ENCODE measurements at places on chromosomes 3 and 15.

DNA sequence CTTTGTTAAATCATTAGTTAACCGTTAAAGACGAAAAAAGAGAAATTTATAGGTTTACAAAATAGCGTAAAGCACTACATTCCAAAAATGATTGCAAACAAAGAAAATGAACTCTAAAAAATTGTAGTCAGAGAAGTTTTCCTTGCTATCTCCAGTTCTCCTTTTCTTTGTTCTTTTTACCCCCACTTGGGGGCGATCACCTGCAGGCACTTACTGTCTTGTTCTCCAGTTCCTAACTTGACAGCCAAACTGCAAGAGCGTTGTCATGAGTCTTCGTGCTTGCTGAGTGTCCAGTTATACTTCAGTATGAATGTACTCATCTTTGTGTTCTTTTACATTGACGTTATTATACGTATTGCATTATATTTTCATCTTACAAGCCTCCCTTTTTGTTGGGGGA lies 54.5 kb downstream of the CHD2 start:
- DNase-seq = no peak

DNA sequence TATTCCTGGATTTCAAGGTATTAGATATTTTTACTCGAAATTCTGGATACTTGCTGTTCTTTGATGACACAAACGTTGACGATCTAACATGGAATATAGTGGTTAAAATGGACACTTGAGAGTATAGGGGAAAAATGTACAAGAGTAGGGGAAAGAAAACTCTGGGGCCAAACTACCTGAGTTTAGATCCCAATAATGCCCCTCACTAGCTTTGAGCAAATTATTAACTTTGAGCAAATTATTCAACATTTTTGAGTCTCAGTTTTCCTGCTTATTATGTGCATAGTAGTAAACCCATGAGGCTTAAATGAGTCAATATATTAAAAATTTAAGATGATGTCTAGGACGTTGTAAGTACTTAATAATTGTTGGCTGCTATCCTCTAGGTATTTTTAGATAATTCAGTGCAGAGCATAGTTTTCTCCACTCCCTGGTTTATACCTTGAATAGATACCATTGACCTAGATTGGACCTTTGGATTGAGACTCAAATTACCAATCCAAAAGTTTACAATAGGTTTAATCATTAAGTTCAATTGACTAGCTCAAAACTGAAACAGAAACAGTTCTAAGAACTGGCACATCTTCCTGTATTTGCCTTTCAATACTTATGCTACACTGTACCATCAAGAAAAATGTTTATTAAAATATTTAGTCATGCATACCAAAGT lies 4.5 kb downstream of the ADGRG7 start:
- DNase-seq = no peak

GRCh38 chr3:43782541-43782940 lies 91.8 kb downstream of the ABHD5 start:
- no peak for DNase-seq

DNA sequence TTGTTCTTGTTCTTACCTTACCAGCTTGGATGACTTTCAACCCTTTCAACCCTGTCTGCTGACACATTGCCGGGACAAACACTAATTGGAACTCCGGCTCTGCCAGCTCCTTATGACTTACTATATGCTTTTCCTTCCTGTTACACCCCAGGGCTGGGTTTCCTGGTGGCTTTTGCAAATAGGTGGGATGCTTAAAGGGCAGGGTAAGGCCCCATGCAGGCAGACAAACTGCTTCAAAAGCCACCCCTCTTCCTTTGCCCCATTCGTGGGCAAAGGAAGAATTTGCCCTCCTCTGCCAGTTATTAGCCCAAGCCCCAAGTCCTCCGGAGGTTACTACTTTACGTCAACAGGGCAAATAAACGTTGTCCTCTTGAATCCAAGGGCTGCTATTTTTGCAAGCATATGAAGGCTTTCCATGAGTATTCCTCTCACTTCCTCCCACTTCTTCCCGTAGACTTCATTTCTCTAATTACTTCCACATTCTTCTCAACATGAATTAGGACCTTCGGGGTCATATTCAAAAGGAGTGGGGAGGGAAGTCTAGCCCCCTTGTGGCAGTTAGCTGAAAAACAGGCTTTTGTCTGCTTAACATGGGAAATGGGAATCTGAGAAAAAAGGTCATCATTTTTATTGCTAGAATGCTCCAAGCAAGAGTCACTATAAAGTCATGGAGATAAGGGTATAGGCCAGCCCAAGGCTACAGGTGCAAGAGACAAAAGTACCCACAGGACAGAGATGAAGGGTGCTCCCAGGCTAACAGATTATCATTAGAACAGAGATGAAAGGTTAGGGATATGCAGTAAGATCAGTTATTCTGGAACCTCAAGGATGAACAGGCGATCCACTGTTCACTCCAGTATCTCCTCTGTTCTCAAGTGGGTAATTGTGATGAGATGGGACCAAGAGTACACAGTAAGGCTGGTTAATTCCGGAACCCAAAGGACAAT lies 56.3 kb upstream of the FSTL1 start:
- DNase-seq = no peak

- no peak for DNase-seq
Observed at GRCh38 chr3:146581080-146581601, 24.0 kb downstream of the PLSCR5 start.

DNA sequence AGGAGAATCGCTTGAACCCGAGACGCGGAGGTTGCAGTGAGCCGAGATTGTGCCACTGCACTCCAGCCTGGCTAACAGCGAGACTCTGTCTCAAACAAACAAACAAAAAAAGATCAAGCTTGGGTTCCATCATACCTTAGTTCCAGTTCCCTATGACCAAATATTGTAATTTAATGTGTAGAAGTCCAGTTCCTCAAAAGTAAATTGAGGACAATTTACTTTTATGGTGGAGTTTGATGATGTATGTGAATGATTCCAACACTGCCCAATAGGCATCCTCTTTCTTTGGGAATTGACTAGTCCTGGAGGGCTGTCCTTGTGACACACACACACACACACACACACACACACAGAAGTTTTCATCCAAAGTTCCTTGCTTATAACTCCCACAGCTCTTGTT lies 2.8 kb upstream of the PKM start:
- no peak for DNase-seq

DNA sequence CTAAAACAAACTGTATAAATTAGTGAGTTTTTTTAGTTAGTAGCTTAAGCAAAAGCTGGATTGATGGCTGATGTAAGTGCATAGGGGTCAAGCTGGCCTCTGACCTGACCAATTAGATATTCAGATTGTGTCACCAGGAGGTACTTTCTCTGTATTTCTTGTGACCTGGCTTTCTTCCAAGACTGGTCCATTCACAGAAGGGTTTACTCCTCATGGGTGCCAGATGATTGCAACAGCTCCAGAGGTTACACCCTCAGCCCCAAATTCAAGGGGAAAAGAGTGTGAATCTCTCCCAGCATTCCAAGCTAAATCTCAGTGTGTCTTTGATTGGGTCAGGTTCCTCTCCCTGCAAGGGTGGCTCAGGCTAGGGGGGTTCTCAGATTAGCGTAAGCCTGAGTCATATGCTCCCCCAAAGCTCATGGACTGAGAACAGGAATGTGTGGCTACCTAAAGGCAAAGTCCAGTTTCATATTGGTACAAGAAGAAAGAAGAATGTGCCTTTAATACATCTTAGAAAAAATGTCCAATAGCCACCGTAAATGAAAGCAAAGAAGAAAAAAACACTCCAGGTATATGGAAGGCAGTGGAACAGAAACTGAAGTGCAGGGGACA lies 16.5 kb downstream of the PML start:
- no peak for DNase-seq

DNA sequence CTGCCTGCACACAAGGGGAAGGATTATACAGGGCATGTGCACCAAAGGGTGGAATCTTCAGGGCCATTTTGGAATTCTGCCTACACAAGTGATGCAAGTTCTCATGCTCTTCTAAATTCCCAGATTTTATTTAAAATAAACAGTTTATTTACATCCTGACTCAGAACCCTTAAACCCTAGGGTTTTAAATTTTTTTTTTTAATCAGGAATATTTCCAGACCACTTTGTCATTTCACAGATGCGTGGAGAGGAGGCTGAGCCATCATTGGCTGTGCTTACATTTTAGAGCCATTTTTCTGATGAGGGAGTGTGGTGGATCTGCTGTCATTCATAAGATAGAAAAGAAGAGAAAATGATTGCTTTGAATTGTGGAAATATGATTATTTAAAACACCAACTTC lies 65.2 kb upstream of the MNS1 start:
- DNase-seq = no peak

DNA sequence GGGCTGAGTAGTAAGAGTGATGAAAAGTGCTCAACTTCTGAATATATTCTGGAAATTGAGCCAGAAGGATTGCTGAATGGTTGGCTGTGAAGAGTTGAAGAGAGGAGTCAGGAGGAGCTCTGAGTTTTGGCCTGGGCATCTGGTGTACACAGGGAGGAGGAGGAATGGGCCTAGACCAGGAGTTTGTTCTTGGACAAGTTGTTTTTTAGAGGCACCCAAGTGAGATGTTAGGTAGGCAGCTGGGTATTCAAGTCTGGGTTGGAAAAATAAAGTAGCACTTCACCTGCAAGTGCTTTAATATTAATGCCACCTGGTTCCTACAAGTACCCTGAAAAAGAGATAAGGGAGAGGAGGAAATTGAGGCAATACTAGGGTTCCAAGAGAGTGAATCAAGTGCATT lies 14.7 kb downstream of the BSN start:
- DNase-seq = no peak

- no peak for DNase-seq
Observed at GRCh38 chr3:99833617-99834205, 16.0 kb downstream of the CMSS1 start.

GRCh38 chr15:75199357-75199940 lies 2.2 kb upstream of the C15orf39 start:
- no peak for DNase-seq

GRCh38 chr15:40567111-40567510 lies 2.0 kb upstream of the RPUSD2 start:
- DNase-seq = no peak

DNA sequence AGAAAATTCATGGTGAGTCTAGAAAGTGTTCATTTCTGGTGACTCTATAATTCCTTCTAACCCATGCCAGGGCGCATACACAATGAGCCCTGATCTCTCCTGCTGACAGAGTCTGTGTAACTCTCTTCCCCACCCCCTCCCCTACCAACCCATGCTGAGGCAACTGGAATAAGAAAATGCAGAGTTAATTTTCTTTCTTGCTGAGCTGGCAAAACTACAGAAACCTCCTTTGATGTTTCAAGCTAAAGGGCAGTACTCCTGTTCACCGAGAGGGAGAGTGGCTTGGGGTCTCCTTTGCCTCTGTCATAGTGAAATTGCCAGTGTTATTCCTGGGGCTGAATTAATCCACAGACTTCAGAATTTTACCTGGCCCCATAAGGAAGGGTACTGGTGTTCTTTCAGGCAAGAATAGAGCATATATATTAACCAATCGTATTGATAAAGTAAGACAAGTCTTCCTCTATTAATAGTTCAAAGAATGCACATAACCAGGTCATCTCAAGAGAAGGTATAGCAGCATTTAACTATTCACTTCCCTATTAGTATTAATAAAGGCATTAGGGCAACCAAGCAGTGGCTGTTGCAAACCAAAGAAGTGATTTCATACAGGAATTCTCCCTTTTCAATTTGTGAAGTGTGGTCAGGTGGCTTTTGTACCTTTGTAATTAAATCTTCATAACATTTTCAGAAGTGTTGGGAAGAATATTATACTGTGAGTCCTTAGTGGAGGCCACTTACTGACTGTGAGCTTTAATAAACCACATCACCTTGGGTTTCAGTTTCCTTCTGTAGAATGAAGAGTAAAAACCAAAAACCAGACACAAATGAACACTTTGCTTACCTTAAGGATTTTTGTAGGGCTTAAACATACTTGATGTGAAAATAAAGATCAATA lies 4.1 kb downstream of the GAP43 start:
- DNase-seq = no peak

GRCh38 chr3:73827725-73828211 lies 203.0 kb upstream of the PDZRN3 start:
- DNase-seq = no peak

DNA sequence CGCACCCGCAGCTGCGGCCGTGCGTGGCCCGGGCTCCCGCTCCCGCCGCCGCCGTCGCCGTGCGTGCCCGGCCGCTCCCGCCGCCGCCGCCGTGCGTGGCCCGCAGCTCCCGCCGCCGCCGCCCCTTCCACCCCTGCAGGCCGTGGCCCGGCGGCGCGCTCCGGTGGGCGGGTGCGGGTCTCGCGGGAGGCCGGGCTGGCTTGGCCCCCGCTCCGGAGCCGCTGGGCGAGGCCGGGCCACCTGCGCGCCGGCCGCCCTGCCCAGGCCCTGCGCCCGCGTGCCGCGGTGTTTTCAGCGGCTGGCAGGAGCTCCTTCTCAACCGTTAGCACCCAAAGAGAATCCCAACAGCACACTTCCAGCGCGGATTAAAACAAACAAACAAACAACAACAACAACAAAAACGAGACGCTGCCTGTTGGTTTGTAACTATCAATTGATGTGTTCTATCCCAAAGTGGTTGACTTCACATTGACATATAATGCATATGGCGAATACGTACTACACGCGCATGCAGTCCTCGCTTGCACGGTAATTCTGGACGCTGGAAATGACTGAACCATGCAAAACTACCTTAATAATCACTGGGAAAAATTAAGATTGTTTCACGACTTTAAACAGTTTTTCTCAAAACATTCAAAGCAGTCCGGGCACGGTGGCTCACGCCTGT lies 113.7 kb upstream of the GOLGA8J start:
- no peak for DNase-seq

DNA sequence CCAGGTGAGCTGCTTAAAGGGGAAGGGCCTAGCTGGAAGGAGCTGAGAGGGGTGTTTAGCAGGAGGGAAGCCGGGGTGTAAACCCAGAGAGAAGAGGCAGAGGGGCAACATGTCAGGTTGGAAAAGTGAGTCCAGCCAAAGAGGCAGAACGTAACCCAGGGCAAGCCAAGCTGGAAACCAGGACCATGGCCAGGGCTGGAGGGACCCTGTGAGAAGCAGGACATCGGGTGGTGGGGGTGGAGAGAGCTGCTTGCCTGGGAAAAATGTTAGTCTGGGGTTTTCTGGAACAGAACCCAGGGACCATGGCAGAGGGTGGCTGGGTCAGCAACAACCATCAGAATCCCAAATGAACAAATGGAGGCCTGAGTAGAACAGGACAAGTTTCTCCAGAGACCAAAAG lies 32.6 kb downstream of the SEMA5B start:
- DNase-seq = no peak

- DNase-seq = no peak
Observed at GRCh38 chr3:60355825-60356224, 895.4 kb downstream of the FHIT start.

DNA sequence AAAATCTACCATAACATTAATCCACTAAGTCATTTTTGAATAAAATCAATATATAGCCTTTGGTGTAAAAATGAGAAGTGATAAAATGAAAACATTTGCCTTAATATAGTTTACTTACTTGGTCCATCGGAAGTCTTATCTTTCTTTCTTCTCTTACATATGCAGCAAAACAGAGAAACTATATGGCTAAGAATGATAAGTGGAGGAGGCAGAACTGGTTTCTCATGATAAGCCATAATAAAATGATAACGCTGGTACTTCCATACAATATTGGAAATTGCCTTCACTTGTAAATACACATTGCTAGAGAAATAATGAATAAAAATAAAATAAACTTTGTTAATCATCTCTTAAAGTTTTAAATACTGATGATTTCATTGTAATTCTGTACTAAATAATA lies 47.8 kb upstream of the USP50 start:
- no peak for DNase-seq

GRCh38 chr3:55484801-55485791 lies 2.0 kb downstream of the WNT5A start:
- no peak for DNase-seq

Data from effector memory CD4-positive, alpha-beta T cell (primary cell).